ENCODE measurements at places on chromosomes 2 and 18.

DNA sequence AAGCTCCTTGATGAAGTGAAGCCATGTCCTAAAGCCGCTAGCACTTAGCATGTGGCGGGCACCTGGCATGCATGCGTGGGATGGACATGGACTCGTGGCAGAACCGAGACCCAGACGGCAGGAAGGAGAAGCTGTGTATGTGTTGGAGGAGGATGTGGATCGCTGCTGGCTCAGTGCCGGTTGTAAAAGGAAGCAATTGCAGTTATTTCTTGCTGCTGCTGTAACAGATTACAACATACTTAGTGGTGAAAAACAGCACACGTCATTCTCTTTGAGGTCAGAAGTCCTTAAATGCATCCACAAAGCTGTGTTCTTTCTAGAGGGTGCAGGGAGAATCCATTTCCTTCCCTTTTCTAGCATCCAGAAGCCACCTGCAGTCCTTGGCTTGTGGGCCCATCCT, 74.6 kb downstream of the AGAP1 start:
- no peak for DNase-seq
- H3K4me3 ChIP-seq: no peak overlapping the region
- H3K27ac ChIP-seq: no peak overlapping the region
- H3K36me3 ChIP-seq: no peaks in the 10 kb centered on the region
- no peaks in the 10 kb centered on the region for H3K27me3 ChIP-seq
- peaks cover 10% of the 10 kb centered on the region for H3K4me1 ChIP-seq

GRCh38 chr2:7557376-7557775, 640.2 kb downstream of the RNF144A start:
- H3K27ac ChIP-seq: no peak overlapping the region
- no peak overlapping the region for H3K4me3 ChIP-seq
- no peak for DNase-seq
- no peaks in the 10 kb centered on the region for H3K4me1 ChIP-seq
- no peaks in the 10 kb centered on the region for H3K36me3 ChIP-seq

- peak overlapping the region; percentile 56 for H3K4me3 ChIP-seq
- H3K27ac ChIP-seq: no peak overlapping the region
- H3K4me1 ChIP-seq: no peaks in the 10 kb centered on the region
Measured at GRCh38 chr2:113157118-113157896, 16.5 kb upstream of the PSD4 start.

DNA sequence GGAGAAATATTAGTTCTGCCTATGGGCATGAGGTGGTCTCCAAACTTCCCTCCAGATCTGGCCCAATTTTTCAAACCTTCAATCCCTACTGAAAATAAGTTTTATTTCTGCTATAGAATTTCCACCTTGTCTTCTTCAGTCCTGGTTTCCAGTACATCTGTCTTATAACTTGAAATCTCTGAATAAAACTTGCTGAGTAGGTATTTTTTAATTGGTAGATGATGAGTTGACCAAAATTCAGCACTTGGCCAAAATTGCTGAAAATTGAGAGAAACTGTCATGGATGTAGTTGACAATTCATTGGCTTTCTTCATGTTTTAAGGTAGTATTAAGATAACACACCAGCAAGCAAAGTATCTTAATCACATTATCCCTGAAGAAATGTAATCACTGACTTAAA, 206.2 kb downstream of the PARD3B start:
- H3K4me1 ChIP-seq: no peaks in the 10 kb centered on the region
- no peak for DNase-seq
- no peaks in the 10 kb centered on the region for H3K27me3 ChIP-seq
- no peak overlapping the region for H3K4me3 ChIP-seq
- H3K27ac ChIP-seq: no peak overlapping the region

DNA sequence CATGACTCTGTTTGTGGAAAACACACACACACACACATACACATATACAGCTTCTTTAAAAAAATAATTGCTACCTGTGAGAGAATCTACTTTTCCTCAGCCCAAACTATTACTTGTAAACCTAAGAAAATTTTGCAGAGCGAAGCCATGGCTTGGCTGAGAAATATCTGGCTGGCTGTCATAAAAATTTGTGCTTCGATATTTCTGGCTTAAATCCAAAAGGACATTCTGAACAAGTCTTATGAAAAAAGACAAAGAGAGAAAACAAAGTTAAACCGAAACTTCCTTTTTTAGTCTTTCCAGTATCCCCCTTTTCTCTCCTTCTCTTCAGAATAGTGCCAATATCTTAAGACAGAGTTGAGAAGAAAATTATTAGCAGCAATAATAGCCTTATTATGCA, 2048.0 kb downstream of the SUCLG1 start:
- H3K4me3 ChIP-seq: no peak overlapping the region
- no peaks in the 10 kb centered on the region for H3K27me3 ChIP-seq
- no peak for DNase-seq
- no peaks in the 10 kb centered on the region for H3K4me1 ChIP-seq

DNA sequence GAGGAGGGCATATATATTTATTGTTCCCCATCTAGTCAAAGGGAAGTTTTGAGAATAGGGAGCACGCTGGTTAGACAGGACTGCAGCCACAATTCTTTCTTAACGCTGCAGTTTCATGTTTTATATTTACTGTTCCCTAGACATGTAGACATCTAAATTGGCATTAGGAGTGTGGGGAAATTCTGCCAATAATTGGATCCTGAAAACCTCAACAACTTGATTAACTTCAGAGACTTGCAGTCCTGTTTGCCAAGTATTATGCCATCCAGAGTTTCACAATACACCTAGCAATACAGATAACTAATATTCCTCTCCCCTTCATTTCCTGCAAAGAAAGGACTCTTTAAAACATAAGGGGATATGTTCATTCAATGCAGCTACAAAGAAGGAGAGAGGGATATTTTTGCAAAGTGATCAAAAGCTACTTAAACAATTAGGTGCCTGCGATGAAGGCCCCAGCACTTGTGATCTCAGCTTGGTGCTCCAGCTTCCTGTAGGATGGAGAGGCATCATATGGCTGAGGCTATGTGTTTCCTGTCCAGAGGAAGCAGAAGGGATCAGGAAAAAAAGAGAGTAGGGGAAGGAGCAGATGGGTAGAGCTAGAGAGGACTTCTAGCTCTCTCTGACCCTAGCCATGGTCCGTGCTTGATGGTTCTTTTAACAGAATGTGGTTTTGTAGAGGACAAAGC, 264.4 kb downstream of the MTX2 start:
- H3K27me3 ChIP-seq: no peaks in the 10 kb centered on the region
- H3K4me3 ChIP-seq: no peak overlapping the region
- H3K4me1 ChIP-seq: no peaks in the 10 kb centered on the region
- no peak overlapping the region for H3K27ac ChIP-seq
- no peaks in the 10 kb centered on the region for H3K36me3 ChIP-seq
